ENCODE measurements at places on chromosomes 3 and 15.

DNA sequence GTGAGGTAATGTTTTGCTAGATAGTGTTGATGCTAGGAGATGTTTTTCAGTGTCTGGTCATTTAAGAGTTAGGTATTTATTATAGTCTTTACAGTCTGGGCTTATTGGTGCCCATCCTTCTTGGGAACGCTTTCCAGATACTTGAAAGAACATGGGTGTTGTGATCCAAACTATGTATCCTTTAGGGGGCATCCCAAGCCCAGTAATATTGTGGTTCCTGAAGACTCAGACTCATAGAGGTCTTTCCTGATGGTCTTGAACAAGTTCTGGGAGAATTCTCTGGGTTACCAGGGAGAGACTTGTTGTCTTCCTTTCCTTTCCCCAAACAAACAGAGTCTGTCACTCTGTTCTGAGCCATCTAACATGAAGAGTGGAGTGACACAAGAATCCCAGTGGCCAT lies 99.7 kb upstream of the LRRC3B start:
- DNase-seq = no peak

DNA sequence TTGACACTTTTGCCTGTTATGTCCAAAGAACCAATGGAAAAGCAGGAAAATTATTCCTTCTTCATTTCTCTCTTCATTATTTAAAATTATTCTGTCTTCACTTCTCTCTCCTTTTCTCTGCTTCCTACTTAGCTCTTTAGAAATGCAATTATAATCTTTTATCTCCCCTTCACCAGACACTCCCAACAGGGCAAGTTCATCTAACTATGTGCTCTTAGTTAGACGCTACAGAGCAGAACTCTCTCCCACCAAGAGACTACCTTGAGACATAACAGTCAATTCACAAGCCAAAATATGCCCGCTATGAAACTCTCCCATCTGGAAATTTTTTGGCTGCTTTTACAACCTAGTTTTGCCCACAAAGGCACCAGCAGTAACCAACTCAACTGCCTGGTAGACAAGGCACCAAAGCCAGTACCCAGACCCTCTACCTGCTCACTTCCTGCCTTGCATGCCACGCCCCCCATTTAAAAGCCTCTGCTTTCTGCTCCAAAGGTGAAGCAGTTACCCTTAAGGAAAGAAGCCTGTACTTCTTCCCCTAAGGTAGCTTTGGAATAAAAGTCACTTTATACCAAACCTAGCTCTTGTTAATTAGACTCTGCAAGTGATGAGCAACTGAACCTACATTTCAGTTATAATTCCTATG lies 28.1 kb downstream of the CCRL2 start:
- no peak for DNase-seq

- no peak for DNase-seq
Measured at GRCh38 chr3:78154521-78155186, 1114.8 kb downstream of the ROBO2 start.

GRCh38 chr3:129305592-129306091 lies 27.0 kb downstream of the HMCES start:
- DNase-seq = no peak

GRCh38 chr3:171783626-171784025 lies 26.7 kb downstream of the PLD1 start:
- no peak for DNase-seq

DNA sequence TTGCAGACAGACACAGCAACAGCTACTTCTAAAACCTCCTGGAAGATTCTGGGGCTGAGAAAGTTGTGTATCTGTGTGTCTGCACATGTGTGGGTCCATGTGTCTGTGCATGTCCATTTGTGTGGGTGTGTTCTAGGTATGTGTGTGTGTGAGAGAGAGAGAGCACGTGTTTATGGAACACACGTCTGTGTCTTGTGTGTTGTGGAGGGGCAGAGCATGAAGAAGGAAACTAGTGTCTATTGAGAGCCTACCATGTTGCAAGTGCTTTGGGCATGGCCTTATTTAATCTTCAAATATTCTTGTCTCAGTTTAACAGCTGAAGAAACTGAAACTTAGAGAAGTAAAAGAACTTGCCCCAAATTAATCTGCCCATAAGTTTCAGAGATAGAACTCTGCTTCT lies 327.5 kb downstream of the UACA start:
- DNase-seq = no peak

DNA sequence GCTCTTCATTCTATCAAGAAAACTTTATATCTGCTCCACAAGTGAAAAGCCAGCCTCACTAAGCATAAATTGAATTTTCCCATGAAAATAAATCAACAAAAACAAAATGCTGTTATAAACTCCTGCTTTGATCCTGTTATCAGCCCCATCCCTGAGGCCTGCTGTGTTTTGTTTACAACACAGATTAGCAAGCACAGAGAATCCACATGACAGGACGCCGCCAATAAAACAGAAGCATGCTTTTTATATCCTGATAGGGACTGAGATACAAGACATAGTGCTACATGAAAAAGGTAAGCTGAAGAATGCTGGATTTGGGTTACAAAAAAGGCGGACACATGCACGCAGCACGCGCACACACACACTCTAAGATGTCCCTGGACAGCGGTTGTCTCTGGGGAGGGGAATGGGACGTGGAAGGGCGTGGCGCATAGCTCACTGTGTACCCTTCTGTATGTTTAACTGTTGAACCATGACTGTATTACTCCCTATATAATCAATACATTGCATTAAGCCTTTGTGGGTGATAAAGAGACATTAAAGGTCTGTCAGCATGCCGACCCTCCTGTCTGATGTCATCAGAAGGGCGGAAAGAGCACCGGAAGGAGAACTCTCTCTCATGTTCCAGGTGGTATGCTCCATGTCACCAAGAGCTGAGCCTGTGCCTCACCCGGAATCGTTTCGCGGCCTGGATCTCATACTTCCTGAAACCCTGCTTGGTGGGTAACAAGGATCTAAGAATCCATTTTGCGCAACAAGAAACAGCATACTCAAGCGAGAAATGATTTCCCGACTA lies 93.9 kb downstream of the IQSEC1 start:
- DNase-seq = no peak

GRCh38 chr3:146307456-146307725 lies 56.5 kb upstream of the PLSCR4 start:
- no peak for DNase-seq

DNA sequence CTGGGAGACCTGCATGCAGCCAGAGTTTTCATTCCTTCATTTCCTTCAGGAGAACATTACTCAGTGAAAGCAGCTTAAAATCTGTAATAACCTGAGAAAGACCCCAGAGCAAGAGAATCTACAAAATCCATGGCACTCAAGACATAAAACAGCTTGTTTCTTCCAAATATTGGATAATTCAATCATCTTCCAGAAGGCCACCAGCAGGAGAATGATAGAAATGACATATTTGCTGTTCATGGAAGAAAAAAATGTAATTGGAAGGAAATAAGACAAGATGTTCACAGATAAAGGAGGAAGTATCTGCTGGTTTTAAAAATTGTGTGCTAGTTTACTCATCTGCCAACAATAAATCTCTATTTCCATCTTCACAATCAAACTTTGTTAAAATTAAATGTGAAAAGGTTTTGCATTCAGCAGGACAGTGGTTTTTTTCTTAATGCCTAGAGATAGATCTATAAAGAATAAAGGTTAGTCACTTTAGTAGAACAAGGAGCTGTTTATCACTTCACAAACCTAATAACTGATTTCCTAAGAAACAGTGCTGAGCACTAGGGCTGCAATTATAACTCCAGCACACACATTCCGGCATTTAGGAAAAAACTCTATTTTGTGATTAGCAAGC lies 530.8 kb downstream of the NSUN3 start:
- no peak for DNase-seq

DNA sequence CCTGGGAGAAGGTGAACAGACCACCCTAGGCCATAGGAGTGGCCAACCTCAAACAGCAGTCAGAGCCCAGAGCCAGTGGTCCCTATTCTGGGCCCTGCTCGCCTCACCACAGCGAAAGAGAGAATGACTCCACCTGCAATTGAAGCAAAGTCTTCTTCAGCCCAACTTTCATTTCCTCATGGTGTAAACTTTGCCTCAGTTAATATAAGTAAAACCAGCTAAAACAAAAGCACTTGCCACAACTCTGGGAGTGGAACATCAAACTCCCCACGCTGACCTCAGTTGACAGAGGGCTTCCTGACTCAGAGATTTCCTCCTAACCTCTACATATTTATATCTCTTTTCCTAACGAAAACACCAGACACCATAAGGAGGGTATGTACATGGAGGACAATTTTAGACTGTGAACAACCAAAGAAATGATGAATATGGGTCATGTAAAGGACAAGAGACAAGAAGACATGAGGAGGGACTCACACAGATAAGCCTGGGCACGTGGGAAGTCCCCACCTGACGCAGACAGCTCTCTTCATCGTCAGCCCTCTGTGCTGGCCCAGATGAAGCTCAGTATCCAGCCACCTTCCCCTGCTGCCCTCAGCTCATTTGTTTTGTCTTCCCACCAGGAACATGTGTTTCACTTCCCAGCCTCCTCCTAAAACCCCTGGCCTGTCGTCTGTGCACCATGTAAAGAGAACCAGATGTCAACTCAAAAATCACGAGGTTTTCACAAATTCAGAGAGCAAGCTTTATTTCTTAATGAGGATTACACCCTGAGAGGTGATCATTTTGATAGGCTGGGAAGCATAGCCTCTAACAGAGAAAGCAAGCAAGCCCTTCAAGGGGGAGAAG lies 140.9 kb downstream of the KCNMB2 start:
- DNase-seq = no peak

GRCh38 chr3:171976526-171976925 lies 62.9 kb upstream of the FNDC3B start:
- no peak for DNase-seq

DNA sequence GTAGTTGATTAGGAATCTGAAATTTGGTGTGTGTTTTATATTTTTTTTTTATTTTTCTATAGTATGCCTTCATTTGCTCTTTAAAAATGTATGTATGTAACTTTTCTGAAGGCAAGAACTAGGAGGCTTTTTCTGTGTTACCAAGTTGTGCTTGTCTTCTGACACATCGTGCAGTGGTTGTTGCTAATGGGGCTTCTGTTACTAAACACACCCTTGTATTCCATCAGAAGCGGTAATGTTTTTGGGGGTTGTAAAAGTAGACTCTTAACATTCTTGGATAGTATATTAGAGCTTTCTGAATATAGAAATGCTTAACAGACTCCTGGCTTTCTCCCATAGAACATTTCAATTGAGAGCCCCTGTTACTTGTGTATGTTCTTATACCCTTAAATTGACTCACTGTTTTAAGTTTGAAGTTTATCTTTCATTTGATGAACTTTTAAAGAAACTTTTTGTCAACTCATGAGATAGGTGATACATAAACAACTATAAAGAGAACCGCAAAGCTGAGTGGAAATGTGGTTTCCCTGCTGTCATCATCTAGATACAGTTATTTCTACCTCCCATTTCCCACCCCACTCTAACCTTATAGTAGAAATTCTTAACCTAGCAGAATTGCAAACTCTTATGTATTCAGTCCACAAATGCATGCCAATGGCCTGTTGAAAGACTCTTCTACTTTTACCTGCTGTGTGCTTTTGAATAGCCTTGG lies 2.5 kb downstream of the TIPARP start:
- no peak for DNase-seq

DNA sequence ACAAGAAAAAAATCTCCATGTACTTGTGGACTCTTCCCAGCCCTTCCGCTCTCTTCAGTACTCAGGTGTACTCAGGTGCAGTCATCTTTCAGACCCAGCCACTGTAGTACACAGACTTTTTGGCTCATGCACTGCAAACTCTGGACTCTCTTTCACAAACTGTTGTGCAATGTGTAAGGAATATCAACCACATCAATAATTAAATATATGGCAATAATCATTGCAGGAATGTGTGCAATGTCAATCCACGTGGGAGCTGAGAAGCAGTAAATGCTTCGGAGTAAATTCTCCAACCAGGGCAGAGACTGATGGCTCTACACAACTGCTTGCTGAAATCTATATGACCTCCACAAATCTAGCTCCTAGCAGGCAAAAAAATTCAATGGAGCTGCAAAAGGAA lies 287.3 kb upstream of the COL8A1 start:
- no peak for DNase-seq

DNA sequence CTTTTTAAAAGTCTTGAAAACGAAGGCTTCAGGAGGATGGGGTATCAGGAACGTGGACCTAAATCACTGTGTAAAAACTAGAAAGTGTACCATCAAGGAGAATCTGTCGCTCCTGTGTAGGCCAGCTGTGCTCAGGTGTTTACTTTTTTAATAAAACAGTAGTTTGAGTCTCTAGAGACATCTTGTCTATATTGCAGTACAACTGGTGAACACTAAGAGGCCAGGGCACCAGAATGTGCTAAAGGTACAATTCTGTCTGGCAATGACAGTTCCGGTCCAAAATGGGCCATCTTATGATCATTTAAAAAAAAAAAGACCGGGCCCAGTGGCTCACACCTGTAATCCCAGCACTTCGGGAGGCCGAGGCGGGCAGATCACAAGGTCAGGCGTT lies 61.8 kb upstream of the MCF2L2 start:
- no peak for DNase-seq

DNA sequence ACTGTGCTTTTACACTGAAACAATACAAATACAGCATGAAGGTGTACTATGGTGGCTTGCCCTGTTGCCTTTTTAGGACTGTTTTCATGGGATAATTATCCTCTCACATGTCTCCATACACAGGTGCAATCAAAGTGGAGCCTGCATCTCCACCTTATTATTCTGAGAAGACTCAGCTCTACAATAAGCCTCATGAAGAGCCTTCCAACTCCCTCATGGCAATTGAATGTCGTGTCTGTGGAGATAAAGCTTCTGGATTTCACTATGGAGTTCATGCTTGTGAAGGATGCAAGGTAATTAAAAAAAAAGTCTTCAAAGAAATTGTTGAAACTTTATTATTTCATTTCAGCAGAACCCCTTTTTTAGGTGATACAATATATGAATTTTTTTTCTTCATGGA lies 92.3 kb downstream of the PPARG start:
- no peak for DNase-seq

DNA sequence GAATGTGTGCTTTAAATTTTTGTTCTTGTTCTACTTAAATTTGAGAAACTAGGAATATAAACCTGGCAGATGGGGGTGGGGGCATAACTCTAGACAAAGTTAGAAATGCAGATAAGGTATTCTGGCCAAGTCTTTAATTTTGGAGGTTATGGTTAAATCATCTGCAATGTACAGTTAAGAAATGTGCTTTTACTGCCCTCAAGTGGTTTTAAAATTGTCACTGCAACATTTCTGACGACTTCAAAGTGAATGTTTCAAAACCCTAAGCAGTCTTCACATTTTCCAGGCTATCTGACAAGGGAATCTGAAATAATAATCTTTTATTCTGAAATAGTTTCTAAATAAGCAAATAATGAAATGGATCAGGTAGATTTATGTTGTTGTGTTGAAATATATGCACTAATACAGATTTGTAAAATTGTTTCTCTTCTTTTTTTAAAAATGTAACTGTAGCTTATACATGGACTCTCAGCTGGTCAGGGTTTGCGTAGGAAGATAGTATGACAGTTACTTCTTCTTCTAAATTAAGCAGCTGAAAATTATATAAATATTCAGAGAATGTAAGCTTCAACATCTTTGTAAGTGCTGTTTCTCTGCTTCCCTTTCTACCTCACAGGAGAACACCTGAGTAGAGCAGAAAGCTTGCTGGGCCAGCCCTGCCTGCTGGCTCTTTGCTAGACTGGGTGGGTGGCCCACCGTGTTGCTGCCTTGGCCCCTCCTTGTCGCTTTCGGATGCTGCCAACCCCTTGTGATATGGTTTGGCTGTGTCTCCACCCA lies 45.0 kb downstream of the SUCNR1 start:
- DNase-seq = peak; percentile 46

GRCh38 chr3:67808906-67809305 lies 154.5 kb upstream of the SUCLG2 start:
- DNase-seq = no peak

- no peak for DNase-seq
Measured at GRCh38 chr3:121863801-121864200, 28.8 kb downstream of the EAF2 start.
